ENCODE measurements at places on chromosomes 16 and 17.

DNA sequence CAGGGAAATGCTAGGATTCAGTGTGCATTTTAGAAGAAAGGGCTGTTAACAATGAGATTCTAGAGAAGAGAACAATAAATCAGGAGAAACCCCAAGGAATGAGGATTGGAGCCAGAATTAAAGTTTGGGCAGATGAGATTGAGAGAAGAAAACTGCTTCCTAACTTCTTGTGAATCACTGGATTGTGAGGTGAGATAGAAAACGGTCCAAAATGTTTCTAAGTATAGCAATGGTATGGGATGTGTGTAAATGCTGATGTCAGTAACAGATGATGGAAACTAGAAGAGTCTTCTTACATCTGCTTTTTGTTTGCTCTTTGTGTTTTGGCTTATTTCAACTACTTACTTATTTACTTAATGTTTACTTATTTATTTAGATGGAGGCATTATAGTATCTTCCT, 123.0 kb downstream of the KCNJ2 start:
- no peak for DNase-seq

GRCh38 chr17:65925606-65926307, 266.2 kb downstream of the CEP112 start:
- DNase-seq: no peak

DNA sequence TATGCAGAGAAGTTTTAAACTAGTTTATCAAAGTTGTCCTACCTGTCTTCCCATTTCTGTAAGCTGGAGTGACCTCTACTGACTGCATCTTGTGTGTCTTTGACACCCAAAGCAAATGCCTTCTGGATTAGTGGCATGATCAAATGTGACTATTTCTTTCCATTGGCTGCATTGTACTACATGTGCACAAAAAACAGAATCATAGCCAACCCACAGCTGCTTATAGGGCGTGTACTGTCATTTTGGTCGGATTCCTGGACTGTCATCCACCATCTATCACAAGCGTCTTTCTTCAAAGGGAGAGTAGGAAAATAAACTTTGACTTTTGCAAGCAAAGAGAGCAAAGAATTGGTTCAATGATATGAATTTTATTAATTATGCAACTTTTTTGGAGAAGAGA, 310.6 kb downstream of the MAP2K6 start:
- no peak for DNase-seq

DNA sequence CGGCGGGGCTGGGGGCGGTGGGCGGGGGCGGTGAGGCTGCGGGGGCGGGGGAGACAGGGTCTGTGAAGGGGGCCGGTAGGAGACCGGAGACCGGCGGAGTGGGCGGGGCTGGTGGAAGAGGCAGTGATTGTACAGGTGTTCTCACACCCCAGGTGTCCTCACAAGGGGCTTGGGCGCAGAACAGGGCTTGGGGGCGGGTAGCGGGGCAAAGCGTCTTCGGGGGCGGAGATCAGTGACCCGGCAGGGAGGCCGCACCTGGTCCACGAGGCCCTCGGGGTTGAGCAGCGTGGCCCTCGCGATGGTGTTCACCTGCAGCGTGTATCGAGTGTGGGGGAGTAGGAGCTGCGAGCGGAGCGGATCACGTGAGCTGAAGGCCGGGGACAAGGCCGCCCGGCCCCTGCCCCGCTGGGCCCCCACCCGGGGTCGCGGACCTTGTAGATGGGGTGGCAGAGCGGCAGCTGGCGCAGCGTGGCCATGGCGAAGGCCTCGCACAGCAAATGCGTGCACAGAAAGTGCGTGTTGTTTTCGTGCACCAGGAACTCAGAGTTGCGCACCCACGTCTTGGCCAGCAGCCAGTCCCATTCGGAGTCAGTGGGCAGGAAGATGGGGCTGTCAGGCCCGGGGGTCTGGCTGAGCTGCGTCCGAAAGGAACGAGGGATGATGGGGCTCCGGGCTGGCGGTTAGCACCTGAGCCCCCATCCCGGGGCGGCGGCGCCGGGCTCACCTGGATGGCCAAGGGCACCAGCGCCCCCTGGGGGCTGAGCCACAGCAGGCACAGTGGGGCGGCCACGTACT, 8.5 kb downstream of the ALOXE3 start:
- no peak for DNase-seq

GRCh38 chr16:11706180-11706742, 36.4 kb downstream of the TXNDC11 start:
- no peak for DNase-seq

DNA sequence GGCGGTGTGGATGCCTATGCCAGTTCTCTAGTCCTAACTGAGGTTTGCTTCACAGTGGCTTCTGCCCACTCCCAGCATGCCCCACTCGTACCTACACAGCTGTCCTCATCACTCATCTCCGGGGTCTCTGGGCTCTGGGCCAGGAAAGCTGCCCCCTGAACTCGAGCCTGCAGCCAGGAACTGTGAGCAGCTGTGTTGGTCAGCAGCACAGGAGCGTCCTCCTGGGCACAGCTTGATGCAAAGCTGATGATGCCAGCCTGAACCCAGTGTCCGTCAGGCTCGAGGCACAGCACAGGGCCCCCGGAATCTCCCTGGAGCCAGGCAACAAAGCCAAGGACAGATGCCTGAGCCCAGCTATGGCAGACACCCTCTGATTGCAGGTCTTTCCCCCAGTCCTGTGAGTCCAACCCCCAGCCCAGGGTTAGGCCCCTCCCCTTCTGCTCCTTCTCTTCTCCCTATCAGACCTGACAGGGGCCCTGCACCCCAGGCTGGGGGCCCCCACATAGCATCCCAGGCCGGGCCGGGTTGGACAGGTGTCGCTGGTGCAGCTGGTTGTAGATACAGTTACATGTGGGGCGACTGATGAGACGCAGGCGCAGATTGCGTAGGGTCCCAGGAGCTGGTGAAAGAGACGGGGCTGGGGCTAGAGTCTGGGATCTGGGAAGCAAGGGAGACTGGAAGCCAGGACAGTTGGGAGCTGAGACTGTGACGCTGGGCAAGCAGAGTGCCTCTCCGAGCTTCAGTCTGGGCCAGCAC, 2.7 kb downstream of the PRSS53 start:
- peak; percentile 96 for DNase-seq

GRCh38 chr16:521381-522210, 5.9 kb upstream of the CAPN15 start:
- DNase-seq: no peak

DNA sequence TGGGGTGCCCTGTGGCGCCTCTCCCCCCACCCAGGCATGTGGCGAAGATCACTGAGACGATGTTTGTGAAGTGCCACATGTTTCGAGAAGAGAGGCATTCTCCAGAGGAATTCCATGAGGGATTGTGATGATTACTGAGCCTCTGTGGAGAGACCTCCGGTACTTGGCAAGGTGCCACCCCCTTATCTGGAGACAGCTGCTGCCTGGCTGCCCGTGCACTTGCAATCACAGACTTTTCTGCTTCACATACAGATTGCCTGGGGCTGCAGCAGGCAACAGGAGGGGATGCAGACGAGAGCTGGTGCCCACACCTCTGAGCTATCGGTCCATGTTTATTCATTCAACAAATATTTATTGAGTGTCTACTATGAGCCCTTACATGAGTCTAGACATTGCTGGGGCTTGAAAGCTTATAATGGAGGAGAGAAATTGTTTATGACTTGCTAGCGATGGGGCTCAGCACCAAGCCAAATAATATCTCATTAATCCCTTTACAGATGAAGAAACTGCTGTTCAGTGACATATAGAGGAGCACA, 317.2 kb upstream of the ZFHX3 start:
- DNase-seq: peak; percentile 89

DNA sequence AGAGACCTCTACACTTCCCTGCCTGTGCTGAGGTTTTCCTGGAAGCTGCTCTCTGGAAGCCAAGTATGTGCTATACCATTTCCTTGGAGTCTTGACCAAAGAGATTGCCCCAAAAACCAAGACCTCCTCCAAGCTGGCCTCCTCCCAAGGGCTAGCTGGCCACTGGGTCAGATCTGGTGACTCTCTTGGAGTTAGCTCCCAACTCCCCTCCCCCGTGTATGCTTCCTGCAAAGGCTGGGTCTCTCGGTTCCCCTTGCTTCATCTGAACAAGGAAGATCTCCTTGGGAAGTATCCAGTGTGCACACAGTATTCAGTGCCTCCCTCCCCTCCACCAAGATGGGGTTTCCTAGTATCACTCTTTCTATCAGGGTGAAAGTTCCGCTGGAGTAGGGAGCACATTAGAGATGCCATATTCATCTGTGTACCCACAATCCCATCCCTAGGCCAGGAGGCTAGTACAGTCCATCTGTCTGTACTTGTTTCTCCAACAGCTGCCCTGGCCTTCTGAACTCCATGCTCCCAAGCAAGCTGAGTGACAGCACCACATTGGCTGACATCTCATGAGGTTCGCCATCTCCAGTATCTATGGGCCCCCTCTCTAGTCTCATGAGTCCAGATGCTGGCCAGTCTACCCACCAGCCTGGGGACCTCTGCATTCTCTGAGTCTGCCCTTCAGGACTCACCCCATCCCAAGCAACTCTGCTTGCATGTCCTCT, 3.2 kb downstream of the GAS7 start:
- DNase-seq: no peak

- no peak for DNase-seq
Observed at GRCh38 chr17:38428112-38428642, at the start of gene ARHGAP23. Gene ARHGAP23, plus strand, starts transcription at chr17:38428464. Its CDS starts 22 bp downstream, at chr17:38428486.

- DNase-seq: no peak
Observed at GRCh38 chr16:10688291-10688690, 6.4 kb downstream of the TEKT5 start.

DNA sequence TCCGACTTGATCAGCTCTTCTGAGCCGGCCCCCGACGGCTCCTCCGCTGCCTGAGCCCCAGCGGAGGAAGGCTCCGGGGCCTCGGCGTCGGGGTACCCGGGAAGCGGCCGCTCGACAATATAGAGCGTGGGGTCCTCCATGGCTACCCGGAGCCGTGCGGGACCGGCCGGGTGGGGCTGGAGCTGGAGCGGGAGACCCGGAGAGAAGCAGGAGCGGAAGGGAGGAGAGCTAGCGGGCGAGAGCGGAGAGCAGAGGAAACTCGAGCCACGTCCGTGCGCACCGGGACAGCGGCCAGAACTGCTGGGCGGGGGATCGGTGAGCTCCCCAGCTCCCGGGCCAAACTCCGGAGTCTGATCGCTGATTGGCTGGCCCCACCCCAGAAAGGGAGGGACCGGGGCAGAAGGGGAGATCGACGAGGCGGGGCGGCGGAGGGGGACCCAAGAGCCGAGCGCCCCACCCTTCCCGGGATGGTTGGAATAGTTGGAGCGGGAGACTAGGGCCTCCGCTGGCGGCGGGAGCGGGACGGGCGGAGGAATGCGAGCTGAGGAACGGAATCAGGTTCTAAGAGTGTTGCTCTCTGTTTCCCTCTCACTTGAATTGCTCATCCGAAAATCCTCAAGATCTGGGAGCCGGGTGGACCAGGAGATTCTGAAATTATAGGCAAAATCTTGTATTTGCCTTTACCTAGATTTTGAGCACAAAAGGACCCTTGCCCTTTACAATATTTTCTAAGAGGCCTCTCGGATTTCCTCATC, at the start of gene CAVIN1:
TSS of gene CAVIN1 (minus strand) at position 299 of the 755 bp plus-strand sequence. CDS start at position 140, 159 bp downstream.
- DNase-seq: peak; percentile 97

- DNase-seq: no peak
Observed at GRCh38 chr17:78892936-78893379, 10.0 kb downstream of the CEP295NL start.

- no peak for DNase-seq
Observed at GRCh38 chr16:49687476-49688002, 168.4 kb downstream of the ZNF423 start.

DNA sequence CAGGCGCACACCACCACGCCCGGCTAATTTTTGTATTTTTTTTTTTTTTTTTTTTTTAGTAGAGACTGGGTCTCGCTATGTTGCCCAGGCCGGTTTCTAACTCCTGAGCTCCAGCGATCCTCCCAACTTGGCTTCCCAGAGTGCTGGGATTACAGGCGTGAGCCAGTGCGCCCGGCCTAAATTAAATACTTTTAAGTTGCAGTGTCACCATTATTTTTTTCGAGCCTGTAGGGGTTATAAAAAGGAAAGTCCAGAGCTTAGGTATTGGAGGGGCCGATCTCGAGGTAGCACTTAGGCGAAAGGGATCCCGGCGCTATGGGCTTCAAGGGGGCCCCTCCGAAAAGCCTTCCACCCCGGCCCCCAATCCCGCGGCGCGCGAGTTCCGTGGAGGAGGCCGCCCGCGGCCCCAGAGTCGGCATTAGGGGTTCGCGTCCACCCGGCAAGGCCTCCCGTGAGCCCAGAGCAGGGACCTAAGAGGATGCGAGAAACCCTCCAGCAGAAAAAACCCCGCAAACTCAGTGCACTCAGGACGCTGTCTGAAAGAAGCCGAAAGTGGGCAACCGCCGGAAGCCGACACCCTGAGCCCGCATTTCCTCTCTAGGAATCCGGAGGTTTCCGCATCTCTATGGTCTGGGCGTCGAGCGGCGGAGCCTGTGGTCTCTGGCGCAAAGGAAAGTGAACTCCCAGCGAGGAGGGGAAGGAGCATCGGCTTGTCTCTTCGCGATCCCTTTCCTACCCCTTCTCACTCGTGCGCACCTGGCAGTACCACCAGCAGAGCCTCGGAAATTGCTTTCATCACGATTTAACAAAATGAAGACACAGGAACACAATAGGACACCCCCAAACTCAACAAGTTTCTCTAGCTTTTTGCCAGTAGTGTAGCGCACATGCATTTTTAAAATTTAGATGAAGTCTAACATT, 14.1 kb upstream of the RGS9 start:
- peak; percentile 92 for DNase-seq

GRCh38 chr16:50311891-50312501, 45.6 kb downstream of the ADCY7 start:
- no peak for DNase-seq

DNA sequence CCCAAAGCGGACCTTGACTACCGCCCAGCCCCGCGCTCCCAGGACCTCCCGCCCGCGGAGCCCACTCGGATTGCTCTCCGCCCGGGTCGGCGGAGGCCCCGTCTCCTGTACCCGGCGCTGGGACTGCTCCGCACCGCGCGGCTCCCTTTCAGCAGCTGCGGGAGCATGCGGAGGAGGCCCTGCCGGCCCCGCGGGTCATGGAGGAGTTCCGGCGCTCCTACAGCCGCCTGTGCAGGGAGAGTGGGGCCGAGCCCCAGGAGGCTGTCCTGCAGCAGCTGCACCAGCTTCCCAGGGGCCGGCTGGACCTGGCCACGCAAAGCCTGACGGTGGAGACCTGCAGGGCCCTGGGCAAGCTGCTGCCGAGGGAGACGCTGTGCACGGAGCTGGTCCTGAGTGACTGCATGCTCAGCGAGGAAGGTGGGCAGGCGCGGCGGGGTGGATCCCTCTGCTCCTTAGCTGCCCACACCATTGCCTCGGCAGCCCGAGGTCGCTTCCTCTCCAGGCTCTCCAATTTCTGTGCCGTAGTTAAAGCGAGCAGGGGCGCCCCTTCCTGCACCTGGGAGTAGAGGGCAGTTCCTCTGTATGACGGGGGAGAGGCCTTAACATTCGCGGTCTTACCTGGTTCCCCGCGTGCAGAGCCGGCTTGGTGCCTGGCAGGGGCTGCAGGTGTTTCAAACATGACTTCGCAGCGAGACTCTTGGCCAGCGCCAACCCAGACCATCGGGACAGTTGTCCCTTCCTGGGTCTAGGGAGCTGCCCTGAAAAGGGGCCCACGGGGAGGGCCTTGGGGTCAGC, 539 bp downstream of the LRRC45 start:
- DNase-seq: peak; percentile 81

DNA sequence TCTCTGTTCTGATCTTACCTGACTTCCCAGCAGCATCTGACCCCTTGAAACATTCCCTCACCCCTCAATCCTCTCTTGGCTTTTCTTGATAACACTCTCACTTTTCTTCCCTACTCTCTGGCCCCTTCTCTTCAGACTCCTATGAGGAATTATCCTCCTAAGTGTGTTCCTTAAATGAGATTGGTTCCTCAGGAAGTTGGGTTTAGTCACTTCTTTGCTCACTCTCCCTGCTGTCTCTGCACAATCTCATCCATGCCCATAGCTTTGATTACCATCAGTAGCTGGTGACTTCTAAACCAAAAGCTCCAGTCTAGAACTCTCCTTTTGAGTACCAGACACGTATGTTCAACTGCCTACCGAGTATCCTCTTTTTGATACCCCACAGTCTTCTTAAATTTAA, 13.0 kb downstream of the MED24 start:
- DNase-seq: no peak
